Left ventricle myocardium superior (tissue), 1 donor: ENCODE measurements at places on chromosomes 1 and 21. TPM values are rescaled to one million over a fixed set of nuclear protein-coding genes. Genes with fewer than 3 reads are reported as not detected.

The HCRTR1 gene
- 0.67 TPM for total RNA-seq

DNA sequence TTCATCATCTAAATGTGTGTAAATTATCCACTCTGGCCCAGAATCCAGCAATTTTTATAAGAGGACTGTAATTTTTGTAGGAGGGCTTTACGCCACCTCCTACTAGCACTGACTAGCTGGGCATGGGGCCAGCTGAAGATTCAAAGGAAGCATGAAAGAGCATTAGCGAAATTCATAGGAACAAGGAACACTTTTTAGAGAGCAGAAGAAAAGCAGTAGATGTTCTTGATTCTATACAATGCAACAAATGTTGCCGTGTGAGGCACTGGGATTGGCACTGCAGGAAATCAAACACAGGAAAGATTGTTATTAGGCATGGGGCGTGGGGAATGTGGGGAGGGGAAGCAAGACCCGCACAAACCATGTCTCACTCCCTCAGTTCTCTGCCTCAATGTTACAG is 58.4 kb upstream of the PARP1 start:
- no peak for DNase-seq

The GJA8 gene
- not detected for total RNA-seq

GRCh38 chr21:28737674-28738419 is 254.8 kb downstream of the LTN1 start:
- DNase-seq, result no peak

- DNase-seq, result no peak
These were observed 17.7 kb downstream of the PFKFB2 start for GRCh38 chr1:207070811-207071210.
